B cell (primary cell): ENCODE measurements at places on chromosomes 11 and 22. TPM values are rescaled to one million over a fixed set of nuclear protein-coding genes. Genes with fewer than 3 reads are reported as not detected.

RHOD gene
- 0.33 and 0.48 TPM in 2 replicates for polyA plus RNA-seq

NCF4 gene
- polyA plus RNA-seq = 132 and 175 TPM in 2 replicates

GNAZ gene
- polyA plus RNA-seq = 2.5 and 2.8 TPM in 2 replicates

UCP3 gene
- 6.3 and 8.9 TPM in 2 replicates for polyA plus RNA-seq

UPB1 gene
- polyA plus RNA-seq = 0.49 and 1.2 TPM in 2 replicates

PKNOX2 gene
- not detected in 2 replicates for polyA plus RNA-seq

PARVG gene
- polyA plus RNA-seq = 615 and 698 TPM in 2 replicates

SUSD2 gene
- 0.48 and 0.81 TPM in 2 replicates for polyA plus RNA-seq

GGTLC3 gene
- not detected in 2 replicates for polyA plus RNA-seq

VSIG10L2 gene
- not detected in 2 replicates for polyA plus RNA-seq

GLYATL2 gene
- polyA plus RNA-seq = not detected in 2 replicates

SCGB2A2 gene
- not detected in 2 replicates for polyA plus RNA-seq

POGLUT3 gene
- polyA plus RNA-seq = 1.5 and 1.8 TPM in 2 replicates

ATM gene
- 93.8 and 111 TPM in 2 replicates for polyA plus RNA-seq

SCARF2 gene
- polyA plus RNA-seq = 1.3 and 1.8 TPM in 2 replicates

TRIM66 gene
- polyA plus RNA-seq = 8.6 and 11.1 TPM in 2 replicates

GAL3ST3 gene
- polyA plus RNA-seq = not detected in 2 replicates

NEFH gene
- 0.04 and 0.07 TPM in 2 replicates for polyA plus RNA-seq

ADM gene
- 0.84 and 2.3 TPM in 2 replicates for polyA plus RNA-seq

TESMIN gene
- polyA plus RNA-seq = 0.79 and 3.2 TPM in 2 replicates

ANGPTL5 gene
- polyA plus RNA-seq = not detected in 2 replicates
